Stimulated activated CD8-positive, alpha-beta memory T cell treated with anti-CD3 and anti-CD28 coated beads, Interleukin-4, amount 100 ng/mL, for 1 hour (primary cell): ENCODE measurements at places on chromosomes 7 and 10.

GRCh38 chr7:9937944-9938631 lies 1035.6 kb upstream of the PHF14 start:
- DNase-seq: no peak

- DNase-seq: no peak
Observed at GRCh38 chr10:49595713-49596492, 14.2 kb upstream of the SLC18A3 start.

GRCh38 chr7:77655836-77656455 lies 40.3 kb upstream of the RSBN1L start:
- no peak for DNase-seq

DNA sequence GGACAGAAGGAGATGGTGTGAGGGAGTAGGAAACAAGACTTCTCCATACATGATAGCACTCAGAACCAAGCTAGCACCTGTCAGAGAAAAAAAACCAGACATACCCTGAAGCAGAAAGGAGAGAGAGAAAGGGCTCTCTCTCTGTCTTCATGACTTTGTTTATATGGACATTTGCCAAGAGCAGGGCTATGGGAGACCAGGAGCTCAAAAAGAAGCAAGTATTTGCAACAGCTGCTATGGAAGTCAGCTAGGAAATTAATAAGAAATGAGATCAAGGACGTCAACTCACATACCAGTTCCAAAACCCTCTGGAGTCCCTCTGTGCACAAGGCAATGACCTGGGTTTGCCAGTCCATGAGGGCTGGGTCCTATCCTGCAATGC lies 111.6 kb downstream of the SGMS1 start:
- no peak for DNase-seq

DNA sequence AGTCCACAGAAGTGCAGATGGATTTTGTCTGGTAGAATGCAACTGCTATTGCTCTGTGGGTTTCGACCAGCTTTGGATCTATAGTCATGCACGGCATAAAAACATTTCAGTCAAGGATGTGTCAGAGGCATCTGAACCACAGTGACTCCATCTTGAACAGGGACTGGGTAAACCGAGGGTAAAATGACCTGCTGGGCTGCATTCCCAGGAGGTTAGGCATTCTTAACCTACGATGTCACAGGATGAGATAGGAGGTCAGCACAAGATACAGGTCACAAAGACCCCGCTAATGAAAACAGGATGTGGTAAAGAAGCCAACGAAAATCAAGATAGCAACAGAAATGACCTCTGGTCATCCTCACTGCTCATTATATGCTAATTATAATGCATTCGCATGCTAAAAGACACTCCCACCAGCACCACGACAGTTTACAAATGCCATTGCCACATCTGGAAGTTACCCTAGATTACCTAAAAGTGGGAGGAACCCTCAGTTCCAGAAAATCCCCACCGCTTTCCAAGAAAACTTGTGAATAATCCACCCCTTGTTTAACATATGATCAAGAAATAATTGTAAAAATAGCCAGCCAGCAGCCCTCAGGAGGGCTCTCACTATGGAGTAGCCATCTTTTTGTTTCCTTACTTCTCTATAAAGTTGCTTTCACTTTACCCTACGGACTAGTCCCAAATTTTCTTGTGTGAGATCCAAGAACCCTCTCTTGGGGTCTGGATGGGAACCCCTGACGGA lies 50.7 kb upstream of the CPXM2 start:
- no peak for DNase-seq

GRCh38 chr10:44206127-44206818 lies 178.6 kb downstream of the CXCL12 start:
- no peak for DNase-seq

- no peak for DNase-seq
Observed at GRCh38 chr10:5895804-5896203, 5.8 kb downstream of the FBH1 start.

DNA sequence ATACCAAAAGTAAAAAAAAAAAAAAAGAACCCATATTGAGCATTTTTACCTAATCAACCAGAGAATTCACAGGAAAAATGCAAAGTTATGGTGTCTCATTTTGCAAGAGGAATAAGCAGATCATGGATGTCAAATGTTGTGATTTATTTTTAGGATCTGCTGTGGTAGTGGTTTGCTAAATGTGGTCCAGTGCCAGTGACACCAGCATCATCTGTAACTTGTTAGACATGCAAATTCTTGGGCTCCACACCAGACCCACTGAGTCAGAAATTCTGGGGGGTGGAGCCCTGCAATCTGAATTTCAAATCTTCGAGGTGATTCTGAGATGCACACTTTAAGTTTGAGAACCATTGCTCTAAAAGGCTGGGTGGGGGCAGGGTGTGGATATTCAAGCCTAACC lies 30.1 kb upstream of the ZEB1 start:
- no peak for DNase-seq

- DNase-seq: no peak
Observed at GRCh38 chr7:139394540-139394939, 34.8 kb downstream of the LUC7L2 start.

DNA sequence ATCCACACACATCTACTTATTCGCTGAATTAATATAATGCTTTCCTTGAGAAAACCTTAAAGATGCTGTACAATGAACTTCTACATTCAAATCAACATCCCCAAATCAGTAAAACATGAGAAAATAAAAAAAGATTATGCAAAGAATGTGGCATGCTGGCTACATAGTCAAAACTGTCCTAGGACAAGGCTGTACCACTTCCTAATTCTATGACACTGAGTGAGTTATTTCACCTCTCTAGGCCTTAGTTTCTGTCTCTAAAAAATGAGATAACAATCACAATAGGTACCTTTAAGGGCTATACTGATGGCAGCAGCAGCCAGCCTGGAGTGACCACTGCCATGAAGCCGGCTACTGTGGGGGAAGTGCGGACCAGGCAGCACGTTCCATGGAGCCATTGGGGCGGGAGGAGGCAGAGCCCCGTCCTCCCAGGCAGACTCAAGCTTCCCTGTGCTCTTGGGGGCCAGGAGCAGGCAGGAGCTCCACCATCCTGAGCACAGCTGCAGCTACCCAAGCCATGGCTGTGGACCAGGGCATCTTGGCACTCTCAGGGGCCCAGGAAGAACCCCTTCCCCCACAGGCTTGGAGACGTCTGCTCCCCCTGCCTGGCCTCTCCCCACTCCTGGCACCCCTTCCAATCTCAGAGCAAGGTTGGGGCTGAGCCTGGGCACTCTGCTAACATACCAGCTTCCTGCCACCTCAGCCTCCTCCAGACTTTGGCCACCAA lies 110.2 kb downstream of the ELAPOR2 start:
- DNase-seq: no peak

DNA sequence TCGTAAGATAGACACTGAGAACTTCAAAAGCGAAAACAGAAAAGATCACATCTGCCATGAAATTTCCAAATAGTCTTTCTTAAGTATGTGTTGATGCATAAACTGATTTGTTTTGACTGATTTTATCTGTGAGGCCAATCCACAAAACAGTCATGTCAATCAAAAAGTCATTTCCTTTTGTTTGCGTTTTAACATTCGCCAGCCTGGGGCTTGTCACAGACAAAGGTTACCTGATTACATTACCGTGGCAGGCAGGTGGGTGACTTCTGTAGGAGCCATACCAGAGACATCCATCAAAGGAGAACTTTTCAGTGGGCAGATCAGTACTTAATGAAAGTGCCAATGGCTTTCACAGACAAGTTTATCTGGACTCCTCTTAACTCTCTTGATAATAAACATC lies 45.5 kb upstream of the BET1 start:
- no peak for DNase-seq

- no peak for DNase-seq
Observed at GRCh38 chr10:82982110-82982608, 1107.2 kb downstream of the NRG3 start.

DNA sequence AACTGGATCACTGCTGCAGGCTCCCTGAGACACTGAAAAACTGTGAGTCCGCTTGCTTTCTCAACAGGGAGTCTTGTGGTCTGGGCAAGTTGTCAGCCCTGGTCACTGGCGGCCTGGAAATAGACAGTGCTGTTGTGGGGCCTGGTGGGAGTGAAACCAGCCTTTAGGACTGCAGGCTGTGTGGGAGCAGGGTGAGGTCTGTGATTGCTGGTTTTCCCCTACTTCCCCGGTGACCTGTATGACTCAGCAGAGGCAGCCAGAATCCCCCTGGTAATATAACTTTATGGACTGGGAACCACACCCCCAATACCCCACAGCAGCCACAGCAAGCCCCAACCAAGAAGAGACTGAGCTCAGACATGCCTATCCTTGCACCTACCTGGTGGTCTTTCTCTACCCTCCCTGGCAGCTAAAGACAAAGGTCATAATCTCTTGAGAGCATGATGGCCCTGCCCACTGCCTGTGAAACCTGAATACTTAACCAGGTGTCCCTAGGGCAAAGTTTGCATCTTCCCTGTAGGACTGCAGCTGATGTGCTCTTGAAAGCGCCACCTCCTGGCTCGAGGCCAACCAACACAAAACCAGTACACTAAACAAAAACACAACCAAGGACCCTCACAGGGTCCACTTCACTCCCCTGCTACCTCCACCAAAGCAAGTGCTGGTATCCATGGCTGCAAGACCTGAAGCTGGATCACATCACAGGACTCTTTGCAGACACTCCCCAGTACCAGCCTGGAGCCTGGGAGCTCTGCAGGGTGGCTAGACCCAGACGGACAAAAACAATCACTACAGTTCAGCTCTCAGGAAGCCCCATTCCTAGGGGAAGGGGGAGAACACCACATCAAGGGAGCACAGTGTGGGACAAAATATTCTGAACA lies 7.2 kb upstream of the ADAM22 start:
- no peak for DNase-seq
